Activated B cell treated with CpG ODN at 0.5 μM for 24 hours (primary cell): ENCODE measurements at places on chromosomes 2 and 18. TPM values are rescaled to one million over a fixed set of nuclear protein-coding genes. Genes with fewer than 3 reads are reported as not detected.

DNA sequence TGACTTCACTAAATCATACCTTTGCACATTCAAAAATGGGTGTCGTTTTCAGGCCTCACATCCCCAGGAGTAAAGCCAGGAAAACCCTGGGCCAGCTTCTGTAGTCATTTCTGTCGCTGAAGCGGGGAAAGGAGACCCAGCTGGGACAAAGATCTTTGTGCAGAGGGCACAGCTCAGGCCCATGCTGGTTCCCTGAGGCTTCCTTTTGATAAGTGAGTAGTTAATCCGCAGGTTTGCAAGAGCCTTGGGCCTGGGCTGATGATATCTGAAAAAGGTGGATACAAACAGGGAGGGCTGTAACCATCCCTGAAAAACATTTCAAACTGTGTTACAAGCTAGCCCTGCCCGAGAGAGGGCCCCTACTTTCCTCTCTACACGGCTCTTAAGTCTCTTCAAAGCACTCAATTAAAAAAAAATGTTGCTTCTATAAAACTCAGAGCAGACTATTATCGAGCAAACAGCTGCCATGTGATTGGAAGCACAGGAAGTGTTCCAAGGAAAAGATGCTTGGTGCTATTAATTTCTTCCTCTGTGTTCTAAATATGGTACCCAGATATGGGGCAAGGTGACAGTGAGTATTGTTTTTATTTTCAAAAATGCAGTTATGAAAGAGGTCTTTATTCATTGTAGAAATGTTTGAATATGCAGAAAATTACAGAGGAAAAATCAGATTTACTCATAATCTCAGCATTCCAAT lies 117.2 kb downstream of the LNPK start:
- H3K4me1 ChIP-seq = no peaks in the 10 kb centered on the region
- no peak overlapping the region for H3K4me3 ChIP-seq
- no peak for DNase-seq
- H3K27ac ChIP-seq = no peak overlapping the region
- H3K36me3 ChIP-seq = no peaks in the 10 kb centered on the region
- H3K27me3 ChIP-seq = peaks cover 7% of the 10 kb centered on the region

- peak; percentile 11 for DNase-seq
- H3K4me3 ChIP-seq = no peak overlapping the region
- peaks cover 3% of the 10 kb centered on the region for H3K4me1 ChIP-seq
- no peak overlapping the region for H3K27ac ChIP-seq
- H3K36me3 ChIP-seq = no peaks in the 10 kb centered on the region
- H3K27me3 ChIP-seq = peaks cover 10% of the 10 kb centered on the region
Observed at GRCh38 chr2:241011751-241012510, 13.5 kb downstream of the SNED1 start.

DNA sequence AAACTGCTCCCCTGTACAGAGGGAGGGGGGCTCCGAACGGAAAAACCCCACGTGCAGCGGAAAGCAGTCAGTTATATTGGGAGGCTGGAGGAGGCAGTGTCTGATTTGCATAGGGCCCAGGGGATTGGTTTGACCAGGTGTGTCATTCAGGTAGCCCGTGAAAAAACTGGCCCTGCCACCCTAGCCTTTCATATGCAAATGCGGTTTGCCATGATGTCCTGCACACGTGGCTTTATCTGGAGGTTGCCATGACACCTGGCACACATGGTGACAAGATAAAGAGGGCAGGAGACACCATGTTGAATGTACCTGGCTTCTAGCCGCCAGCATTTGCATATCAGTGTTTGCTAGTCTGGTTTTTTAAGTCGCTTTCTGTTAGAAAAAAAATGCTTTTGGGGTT lies 20.5 kb downstream of the SLC25A52 start:
- no peak for DNase-seq
- no peak overlapping the region for H3K27ac ChIP-seq

DNA sequence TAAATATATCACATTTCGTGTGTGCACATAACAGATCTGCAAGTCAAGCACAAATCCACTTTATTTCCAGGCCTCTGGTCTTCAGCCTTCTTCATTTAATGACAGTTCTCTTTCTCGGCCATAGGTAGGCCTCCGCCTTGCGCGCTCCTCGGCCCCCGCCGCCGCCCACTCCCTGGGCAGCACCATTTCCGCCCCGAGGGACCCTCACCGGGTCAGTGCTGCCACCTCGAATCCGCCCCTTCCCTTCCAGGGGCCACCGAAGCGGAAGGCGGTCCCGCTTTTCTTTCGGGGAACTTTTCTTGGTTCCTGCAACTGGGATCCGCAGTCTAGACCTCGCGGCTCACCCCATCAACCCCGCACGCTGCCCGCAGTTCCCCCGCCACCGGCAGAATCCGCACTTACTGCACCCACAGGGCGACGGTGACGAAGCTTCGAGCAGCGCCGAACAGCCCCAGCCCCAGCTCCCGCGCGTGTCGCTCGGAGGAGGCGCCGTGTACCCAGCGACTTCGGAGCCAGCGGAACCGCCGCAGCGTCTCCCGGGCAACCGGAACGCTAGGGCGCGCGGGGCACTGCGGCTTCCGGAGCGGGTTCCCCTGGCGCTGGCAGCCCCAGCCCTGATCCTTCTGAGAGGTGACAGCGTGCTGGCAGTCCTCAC lies at the start of gene CDKL4:
TSS of gene CDKL4 (minus strand) at position 502 of the 655 bp plus-strand sequence.
- peak; percentile 47 for DNase-seq
- H3K4me3 ChIP-seq = peak within 1 kb of the TSS; percentile 87
- no peaks in the 10 kb centered on the region for H3K27me3 ChIP-seq
- no peaks in the 10 kb centered on the region for H3K36me3 ChIP-seq
- H3K27ac ChIP-seq = peak within 1 kb of the TSS; percentile 35
- H3K4me1 ChIP-seq = peaks cover 23% of the 10 kb centered on the region

DNA sequence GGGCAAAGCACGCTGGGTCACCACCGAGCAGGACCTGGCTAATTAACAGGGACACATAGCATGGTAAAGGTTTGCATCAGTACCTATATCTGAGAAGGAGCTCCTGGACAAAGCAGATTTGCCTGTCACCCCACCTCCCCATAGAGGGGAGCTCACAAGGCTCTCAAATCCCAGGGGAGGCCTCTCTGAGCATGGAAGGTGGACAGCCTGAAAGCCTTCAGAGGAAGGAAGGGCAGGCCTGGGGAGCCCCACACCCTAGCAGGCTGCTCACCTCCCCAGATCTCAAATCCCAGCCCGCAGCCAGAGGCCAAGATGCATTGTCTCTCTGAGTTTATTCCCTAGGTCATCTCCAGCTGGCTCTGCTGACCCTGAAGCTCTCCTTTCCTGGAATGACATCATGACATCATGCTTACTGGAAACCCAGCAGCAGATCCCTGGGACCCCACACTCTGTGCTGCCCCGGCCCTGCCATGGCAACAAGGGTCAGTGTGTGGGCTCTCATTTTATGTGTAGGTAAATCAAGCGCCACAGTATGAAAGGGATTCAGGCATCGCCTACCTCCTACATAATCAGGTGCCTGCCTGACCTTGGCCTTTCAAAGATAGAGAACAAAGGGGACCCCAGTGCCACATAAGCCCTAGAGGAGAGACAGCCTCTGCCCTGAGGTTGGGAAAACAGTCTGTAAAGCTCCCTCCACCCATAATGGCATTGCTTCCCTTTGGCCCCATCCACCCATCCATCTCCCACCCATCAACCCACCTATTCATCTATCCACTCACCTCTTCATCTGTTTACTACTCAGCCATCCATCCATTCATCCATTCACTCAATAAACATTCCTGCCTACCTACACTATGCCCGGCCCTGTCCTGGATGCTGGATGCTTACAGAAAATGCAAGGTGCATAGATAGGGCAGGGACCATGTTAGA lies 15.7 kb upstream of the TEX51 start:
- no peaks in the 10 kb centered on the region for H3K36me3 ChIP-seq
- peaks cover 8% of the 10 kb centered on the region for H3K4me1 ChIP-seq
- peaks cover 13% of the 10 kb centered on the region for H3K27me3 ChIP-seq

DNA sequence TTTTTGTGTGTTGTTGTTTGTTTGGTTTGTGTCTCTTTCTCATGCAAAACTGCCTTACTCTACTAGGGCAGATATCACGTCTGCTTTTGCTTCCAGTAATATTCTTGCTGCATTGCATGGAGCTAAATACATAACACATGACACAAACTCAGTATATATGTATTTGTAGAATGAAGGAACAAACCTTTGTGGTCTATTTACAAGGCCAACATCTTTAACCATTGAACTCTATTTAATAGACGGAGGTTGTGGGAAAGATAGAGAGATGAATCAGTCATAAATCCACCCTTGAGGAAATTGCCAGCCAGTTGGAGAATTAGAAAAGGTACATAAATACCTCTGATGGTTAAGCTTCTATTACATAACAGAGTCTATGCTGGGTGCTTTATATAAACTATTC lies 26.0 kb upstream of the IL1RL1 start:
- H3K27me3 ChIP-seq = peaks cover 12% of the 10 kb centered on the region
- H3K36me3 ChIP-seq = no peaks in the 10 kb centered on the region
- DNase-seq = no peak
- H3K27ac ChIP-seq = no peak overlapping the region
- H3K4me1 ChIP-seq = no peaks in the 10 kb centered on the region

DNA sequence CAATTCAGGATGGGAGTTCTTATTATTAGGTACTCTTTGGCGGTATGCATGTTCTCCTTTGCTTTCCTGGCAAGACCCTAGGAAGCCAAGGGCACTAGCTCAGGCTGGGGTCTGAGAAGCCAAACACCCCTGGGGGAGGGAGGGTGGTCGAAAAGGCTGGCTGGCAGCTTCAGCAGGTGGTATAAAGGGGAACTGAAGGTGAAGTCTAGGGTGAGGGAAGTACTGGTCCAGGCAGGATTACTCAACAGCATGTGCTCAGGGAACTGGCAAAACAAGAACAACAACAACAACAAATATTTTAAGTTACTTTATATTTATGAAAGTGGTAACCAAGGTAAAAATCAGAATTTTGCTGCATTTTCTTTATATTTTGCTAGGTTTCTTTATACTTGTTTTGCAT lies 40.7 kb upstream of the PCBP1 start:
- H3K4me1 ChIP-seq = peaks cover 3% of the 10 kb centered on the region
- H3K36me3 ChIP-seq = peaks cover 49% of the 10 kb centered on the region
- no peak overlapping the region for H3K4me3 ChIP-seq
- H3K27me3 ChIP-seq = no peaks in the 10 kb centered on the region

DNA sequence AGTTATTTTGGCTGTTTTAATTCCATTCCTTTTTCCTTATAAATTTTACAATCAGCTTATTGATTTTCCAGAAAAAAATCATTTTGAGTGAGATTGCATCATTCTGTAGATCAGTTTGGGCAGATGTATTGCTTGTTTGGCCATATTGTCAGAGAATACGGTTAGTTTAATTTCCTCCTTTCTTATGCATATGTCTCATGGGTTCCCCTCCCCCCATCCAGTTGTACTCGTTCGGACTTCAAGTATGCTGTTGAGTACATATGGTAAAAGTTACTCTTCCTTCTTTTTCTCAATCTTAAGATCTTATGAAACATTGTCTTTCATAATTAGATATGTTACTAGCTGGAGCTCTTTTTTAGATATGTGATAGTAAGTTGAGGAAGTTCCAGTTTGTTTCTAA lies 131.2 kb upstream of the TTC27 start:
- H3K4me1 ChIP-seq = peaks cover 14% of the 10 kb centered on the region
- no peak overlapping the region for H3K4me3 ChIP-seq
- H3K27me3 ChIP-seq = no peaks in the 10 kb centered on the region
- no peak for DNase-seq
- H3K27ac ChIP-seq = peak overlapping the region; percentile 4

DNA sequence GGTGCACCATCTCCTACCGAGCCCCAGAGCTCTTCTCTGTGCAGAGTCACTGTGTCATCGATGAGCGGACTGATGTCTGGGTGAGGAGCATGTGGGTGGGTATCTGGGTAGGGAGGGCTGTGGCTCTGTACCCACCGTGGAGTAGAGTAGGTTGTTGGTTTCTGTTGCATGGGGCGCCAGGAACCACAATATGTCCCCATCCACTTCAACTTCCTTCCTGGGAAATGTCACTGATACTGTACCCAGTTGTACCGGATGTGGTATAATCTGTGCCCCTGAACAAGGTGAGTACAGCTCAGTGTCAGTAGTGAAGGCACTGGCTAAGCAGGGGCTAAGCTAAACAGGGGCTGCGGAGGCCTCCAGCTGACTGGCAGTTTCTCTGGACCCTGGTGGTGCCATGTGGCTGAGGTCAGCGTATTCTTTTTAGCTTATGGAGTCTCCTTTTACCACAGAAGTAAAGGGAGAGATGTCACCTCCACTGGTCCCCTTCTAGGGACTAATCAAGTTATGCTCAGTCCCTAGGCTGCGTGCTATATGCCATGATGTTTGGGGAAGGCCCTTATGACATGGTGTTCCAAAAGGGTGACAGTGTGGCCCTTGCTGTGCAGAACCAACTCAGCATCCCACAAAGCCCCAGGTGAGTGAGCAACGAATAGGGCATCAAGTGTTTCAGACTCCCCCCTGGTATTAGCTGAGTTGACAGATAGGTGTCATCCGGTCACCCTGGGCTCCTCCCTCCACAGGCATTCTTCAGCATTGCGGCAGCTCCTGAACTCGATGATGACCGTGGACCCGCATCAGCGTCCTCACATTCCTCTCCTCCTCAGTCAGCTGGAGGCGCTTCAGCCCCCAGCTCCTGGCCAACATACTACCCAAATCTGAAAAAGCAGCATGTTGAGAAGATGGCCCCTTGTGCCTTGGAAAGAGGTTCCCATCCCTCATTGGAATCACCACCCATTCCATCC lies 2.7 kb downstream of the STK16 start:
- peaks cover 50% of the 10 kb centered on the region for H3K36me3 ChIP-seq
- peak overlapping the region; percentile 98 for H3K27ac ChIP-seq
- no peak for DNase-seq
- H3K4me3 ChIP-seq = peak overlapping the region; percentile 70
- H3K27me3 ChIP-seq = no peaks in the 10 kb centered on the region

DNA sequence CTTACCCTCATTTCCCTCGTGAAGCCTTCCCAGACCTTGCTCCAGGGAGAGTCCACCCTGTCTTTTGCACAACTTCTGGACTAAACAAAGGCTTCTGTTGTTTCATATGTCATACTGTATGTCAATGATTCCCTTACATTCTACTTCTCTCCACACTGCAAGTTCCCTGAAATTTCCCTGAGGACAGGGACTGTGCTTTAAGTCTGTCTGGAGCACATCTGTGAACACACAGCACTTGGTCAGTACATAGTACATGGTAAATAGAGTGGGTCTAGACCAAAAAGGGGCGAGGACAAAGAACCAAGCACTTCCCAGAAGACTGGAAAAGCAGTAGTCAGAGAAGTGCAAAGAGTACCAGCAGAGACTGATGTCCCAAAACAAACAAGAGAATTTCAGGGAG lies 23.7 kb upstream of the IMPA2 start:
- H3K4me3 ChIP-seq = no peak overlapping the region
- H3K27ac ChIP-seq = no peak overlapping the region
- H3K27me3 ChIP-seq = no peaks in the 10 kb centered on the region
- no peaks in the 10 kb centered on the region for H3K4me1 ChIP-seq
- H3K36me3 ChIP-seq = no peaks in the 10 kb centered on the region

SLC9A4 gene
- total RNA-seq = 0.05 and 0.11 TPM in 2 replicates

EFR3B gene
- 0.07 and 0.10 TPM in 2 replicates for total RNA-seq
